Forelimb muscle (tissue), 1 donor: ENCODE measurements at places on chromosomes 11 and 22. TPM values are rescaled to one million over a fixed set of nuclear protein-coding genes. Genes with fewer than 3 reads are reported as not detected.

Gene PRAME
- polyA plus RNA-seq: not detected

Gene AAMDC
- 38.5 TPM for polyA plus RNA-seq

Gene NXPE1
- polyA plus RNA-seq: not detected

Gene DBX1
- 5.3 TPM for polyA plus RNA-seq

Gene IL17REL
- polyA plus RNA-seq: not detected

Gene TSGA10IP
- 0.25 TPM for polyA plus RNA-seq

Gene LRRC74B
- polyA plus RNA-seq: 0.18 TPM

Gene MYRF
- polyA plus RNA-seq: 0.94 TPM

DNA sequence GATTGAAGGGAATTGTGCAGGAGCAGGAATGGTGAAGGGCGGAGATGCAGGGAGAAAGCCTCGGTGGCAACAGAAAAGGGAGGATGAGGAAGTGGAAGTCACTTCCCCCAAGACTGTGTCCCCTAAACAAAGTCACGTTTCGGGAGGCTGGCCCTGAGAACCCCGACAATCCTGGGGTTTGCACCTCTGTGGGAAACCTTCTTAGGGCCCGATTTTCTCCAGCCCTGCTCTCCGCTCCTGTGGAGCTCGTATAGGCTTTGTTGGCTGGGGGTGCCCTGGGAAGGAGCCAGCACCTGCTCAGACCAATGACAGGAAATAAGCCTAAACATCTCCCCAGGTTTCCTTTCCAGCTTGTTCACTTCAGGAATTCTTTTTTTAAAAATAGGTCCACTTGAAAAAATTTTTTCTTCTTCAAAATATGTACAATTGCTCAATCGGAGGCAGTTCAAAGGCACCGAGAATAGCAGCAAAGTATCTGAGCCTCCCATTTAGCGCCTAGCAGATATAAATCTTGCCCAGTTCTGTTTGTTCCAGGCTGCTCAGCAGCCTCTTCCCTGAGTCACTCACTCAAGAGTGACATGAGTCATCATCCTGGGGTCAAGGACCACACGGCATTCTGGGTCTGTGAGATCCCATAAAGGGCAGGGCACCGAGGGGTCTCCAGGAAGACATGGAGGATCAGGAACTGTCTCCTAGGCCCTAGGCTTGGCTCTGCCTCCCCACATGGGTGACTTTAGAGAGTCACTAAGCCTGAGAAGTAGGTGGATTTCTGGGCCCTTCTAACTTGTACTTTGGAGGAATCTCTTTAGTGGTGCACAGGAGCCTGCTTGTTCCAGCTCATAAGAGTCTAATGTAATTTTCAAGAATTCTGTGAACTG, 34.0 kb downstream of the IRAG1 start:
- no peak for DNase-seq

DNA sequence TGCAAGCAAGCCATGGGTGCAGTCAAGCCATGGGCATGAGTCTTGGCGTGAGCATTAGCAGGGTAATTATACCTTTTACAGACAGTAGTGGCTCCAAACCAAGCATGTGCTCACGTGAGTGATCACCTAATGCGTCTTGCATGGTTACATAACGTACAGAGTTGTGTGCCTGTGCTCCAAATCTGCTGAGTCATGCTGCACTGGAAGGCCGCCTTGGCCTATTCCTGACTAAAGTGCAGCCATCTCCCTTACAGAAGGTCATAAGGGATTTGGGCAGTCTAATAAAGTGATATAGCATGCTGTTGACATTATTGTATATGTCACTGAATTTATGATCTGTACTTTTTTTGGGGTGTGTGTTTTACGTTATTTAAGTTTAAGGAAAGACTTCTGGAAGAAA, 102.4 kb downstream of the ARHGAP42 start:
- DNase-seq: no peak

DNA sequence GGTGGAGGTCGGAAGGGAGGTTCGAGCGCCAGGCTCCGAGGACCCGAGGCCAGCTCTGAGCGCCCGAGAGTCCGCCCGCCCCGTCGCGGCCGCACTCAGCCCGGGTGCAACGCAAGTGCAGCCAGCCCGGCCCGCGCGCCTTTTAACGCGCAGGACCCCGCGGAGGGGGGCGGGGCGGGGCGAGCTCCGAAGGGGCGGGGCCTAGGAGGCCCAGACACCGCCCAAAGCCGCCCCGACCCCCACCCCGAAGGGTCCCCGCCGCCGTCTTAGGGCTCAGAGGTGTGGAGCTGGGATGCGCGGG, at the start of gene PHOX2A:
PHOX2A (minus strand) TSS at position 117 of the 301 bp plus-strand sequence. CDS start 172 bp downstream, outside the sequence.
- no peak for DNase-seq

DNA sequence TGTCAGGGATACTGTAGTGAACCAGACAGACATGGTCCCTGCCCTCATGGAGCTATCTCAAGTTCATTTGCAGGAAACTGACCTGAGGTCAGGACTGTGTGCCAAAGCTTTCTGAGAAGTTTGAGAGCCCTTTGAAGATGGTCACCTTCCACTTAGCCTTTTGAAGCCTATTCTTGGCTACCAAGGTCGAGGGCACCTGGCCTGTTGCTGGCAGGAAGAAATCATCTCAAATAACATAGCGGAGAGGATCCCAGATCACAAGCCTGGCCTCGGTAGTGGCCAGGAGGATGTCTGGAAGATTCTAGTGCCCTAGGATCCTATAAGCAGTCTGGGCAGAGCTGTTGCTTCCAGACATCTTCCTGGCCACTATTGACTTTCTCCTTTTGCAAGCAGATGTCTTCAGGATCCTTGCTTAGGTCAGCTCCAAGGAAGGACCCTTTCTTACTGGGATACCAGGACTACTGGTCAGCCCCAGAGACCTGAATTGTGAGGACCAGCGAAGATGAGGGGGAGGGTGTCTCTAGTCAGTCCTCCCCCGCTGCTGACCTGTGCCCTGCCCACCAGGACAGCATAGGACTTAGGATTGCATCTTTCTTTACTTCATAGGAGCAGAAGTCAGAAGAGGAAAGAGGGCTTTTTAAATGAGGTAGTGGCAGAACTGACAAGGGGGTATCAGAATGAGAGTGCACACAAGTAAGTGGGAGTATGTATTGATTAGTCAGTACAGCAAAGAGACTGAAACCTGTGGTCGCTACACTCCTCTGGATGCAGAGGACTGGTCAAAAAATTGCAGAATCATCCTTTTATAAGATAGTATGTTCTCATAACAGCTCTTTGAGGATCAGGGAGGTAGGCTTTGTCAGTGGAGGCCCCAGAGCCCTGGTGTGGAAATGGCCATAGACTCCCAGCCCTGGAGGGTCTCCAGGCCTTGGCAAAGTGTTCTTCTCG, 94.8 kb downstream of the TEAD1 start:
- no peak for DNase-seq

DNA sequence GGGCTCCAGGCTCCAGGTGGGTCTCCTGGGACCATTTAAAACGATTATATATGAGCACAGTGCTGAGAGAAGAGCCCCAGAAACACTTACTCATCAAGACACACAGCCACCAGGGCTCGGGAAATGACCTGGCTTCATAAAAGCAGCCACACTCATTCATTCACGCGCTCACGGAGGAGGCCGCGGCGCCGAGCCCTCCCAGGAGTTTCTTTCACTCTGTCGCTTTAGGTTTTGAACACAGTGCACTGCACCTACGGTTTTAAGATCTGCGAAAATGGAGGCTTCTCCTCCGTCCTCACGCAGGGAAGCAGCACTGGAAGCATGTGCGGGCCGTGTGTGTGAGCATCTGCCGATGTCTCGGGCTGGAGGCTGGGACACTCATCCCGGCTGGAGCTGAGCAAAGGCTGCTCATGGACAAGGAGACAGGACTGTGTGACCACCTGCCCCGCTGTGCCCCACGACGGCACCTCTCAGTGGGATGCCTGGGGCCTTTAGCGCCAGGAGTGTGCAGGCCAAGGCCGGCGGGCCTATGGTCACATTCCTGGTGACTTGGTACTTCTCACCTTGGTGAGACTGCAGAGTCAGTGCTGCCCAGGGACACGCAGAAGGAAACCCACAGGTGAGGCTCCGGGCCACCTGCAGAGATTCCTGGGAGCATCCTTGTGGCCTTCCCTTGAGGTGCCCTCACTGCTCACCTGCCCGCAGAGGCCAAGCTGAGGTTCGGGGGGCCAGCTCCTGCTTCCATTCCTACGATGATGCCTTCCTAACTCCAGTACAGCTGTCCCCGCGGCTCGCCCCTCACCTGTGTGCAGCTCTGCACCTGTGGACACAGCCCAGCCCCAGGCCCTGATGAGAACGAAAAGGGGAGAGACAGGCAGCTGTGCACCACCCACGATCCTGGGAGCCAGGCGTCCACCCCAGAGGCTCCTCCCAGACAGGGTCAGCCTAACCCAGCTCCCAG, 872.0 kb downstream of the BRD1 start:
- DNase-seq: no peak

DNA sequence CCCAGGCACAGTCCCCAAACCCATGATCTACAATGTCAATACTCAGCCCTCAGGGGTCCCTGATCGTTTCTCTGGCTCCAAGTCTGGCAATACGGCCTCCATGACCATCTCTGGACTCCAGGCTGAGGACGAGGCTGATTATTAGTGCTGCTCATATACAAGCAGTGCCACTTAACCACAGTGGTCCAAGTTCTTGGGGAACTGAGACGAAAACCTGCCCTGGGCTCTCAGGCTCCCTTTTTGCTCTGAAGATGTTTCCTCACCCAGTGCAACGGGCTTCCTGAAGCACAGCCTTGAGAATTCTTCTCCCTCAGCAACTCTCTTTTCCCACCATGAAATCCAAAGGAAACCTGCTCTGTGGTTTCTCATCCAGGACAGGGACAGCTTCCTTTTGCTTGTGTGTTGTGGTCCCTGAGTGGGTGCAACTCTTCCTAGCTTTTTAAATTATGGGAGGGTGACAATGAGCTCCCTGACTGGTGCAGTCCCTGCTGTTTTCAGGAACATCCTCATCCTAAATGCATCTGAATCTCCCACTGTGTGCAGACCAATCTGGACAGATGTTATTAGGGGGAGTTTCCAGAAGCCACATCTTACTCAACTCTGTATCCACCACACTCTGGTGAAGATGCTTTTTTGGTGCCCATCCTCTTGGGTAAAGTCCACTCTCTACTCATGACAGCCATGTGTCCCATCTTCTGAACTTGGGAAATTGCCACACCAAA, 30.6 kb upstream of the IGLL5 start:
- DNase-seq: no peak

- DNase-seq: no peak
Observed at GRCh38 chr22:24791362-24791761, 14.6 kb upstream of the SGSM1 start.

DNA sequence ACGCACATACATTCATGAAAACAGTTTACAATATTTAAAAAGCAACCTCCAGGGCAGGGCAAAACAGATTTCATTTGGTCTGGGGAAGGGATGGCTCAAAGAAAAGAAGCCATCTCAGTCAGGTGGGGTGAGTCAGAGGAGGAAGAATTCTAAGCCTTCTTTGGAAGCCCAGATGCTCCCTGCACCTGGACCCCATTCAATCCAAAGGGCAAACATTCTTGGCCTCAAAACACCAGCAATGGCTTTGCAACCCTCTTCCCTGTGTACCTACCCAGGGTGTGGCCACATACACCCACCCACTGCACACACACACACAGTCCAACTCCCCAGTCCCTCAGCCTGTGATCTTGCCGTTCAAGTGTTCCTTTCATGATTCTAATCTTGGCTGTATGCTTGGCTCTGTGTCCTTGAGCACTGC, 2.0 kb downstream of the KCNE3 start:
- no peak for DNase-seq

DNA sequence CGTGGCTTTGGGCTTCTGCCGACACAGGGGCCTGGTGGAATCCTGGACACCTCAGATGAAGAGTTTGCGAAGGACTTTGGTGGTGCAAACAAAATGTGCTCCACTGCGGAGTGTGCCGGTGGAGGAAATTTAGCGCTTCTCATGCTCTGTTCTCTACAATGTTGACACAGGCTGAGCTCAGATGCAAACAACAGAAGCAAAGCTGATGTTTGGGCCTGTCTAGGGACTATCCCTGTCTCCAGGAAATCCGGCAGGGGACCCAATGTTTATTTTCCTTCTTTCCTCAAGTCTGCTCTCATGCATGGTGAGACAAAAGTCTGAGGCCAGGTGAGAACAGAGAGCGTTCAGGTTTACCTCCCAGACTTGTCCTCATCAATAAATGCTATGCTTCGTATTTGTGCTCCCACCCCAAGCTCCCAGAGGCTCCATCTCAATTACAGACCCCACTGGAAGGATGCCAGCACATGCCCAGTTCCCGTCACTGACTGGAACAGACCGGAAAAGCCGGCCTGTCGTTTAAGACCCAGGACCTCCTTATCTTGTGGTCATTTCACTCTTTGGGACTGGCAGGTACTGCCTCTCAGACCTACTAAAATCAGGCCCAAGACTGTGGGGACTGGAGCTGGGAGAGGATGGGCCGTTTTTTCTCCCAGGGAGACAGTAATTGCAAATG, 105.7 kb upstream of the B3GAT1 start:
- DNase-seq: no peak

DNA sequence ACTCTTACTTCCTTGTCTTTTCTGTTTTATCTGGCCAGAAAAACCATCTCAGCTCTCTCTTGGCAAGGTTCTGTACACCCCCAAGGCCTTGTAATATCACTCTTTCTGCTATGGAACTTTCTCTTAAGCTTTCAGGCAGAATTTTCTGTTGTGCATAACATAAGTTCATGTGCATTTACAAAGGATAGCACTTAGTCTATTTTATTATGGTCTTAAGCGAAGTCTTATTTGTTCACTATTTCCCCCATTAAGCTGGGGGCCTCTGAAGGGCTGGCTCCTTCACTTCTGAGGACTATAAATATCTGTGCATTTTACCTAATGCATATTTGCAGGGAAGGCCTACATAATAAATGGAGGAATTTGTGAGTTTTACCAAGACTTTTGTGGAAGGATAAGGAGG, 1393.4 kb downstream of the FAM181B start:
- DNase-seq: no peak

DNA sequence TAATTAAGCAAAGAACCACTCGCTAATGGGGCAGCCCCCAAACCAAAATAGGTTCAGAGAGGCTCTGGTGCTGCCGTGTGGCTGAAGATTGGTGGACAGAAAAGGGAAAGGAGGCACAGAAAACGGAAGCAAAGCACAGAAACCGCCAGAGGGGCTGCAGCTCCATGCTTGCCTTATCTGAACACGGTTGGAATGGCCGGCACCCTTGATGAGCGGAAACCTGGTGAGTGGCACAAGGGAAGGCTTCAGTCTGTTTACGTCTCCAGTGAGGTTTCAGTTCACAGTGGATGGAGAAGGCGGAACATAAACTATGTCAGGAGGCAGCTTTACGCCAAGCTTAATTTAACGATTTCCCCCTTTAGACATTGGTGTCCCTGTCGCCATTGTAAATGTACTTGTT, 5.2 kb upstream of the PRR33 start:
- no peak for DNase-seq

GRCh38 chr22:30041881-30042280, 38.4 kb upstream of the HORMAD2 start:
- DNase-seq: no peak

DNA sequence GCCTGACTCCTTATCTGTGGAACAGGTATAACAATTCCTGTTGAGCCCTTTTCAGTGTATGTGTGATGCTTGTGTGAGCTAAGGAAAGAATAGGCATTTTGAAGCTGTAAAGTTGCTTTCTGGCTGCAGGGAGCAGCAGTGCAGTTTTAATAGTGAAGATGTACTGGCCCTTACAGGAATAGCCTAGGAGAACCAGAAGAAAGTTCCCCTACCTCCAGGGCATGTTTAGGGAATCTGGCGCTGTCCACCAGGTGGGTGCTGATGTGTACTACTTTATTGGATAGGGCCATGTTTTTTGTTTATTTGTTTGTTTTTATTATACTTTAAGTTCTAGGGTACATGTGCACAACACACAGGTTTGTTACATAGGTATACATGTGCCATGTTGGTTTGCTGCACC, 11.5 kb downstream of the BMAL1 start:
- no peak for DNase-seq

- no peak for DNase-seq
Observed at GRCh38 chr11:96218901-96219300, 124.1 kb downstream of the MAML2 start.
